ENCODE measurements at places on chromosomes 5 and 9.

DNA sequence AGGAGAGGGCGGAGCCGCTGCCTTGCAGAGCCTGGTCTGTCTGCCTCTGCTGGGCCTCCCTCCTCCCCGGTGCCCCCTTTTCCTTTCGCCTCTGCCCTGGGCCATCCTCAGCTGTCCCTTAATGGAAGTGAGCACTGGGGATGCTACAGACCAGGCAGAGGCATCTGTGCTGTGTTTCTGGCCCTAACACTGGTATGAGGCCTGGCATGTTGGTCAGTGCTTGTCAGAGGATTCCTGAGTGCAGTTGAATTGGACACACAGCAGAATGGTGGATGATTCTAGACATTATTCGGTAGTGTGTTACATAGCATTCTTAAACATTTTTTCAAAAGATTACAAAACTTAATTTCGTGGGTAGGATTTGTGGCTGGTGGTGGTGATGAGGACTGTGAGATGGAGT lies 88.6 kb downstream of the EHMT1 start:
- DNase-seq: no peak

GRCh38 chr9:8809741-8810140 lies 1010.2 kb upstream of the DMAC1 start:
- DNase-seq: no peak

DNA sequence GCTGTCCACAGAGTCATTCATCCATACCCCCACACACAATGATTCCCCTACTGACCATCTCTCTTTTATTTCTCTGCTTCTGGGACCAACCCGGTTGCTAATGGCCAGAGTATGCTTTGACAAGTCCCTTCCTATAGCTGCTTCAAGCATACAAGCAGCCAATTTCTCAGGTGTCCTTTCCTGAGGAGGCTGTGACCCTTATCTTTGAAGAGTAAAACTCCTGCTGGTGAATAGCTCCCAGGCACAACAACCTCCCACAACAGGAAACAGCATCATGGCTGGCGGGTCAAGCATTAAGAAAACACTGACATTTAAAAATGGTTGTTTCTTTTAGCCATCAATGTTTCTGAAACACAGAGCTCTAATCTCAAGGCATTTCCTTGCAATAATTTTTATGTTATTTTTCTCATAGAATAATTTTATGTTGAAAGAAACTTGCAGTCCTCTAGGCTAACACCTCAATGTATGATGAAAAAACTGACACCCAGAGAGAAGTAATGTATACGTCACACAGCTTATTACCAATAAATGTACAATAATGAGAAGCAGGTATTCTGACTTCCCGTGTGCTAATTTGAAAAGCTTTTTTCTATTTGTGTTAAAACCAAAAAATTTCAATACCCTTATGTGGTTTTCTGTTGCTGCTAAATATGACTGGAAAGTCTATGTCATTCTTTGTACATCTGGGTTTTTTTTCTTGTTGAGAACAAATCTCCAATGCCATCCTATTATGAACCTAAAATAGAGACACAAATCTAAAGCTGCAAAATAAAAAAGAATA lies 7.5 kb upstream of the PAM start:
- DNase-seq: no peak

- DNase-seq: peak; percentile 6
Measured at GRCh38 chr9:120713257-120714087, 798 bp downstream of the MEGF9 start.

DNA sequence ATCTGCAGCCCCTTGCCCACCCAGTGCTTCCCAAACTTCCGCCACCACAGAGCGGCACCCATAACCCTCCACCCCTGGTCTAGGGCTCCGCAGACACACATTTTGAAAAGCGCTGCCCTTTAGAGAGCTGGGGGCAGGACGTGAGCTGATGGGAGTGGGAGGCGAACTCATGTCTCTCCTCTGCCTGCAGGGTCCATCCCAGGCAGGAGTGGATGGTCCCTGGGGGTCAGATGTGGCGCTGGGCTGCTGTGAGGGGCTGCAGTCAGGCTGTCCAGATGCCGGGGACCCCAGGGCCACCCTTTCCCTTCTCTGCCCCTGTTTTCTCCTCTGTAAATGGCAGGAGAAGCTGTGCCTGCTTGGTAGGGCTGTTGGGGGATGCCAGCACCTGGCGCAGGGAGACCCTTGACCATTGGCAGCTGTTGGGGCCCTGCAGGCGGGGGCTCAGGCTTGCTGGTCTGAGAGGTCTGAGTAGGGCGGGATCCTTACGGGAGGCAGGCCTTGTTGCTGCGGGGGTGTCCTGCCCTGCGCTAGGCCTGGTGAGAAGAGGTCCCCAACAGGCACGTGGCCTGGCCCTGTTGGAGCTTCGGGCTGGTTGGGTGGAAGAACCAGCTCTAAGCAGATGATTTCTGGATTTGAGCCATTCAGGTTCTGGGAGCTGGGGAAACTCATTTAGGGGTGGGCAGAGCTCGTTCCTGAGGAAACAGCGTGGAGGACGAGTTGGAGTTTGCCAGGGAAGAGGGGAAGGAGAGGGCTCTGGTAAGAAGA lies 10.3 kb upstream of the RNU6ATAC start:
- no peak for DNase-seq

- DNase-seq: peak; percentile 34
Measured at GRCh38 chr5:35852084-35852734, 4.5 kb upstream of the IL7R start.

GRCh38 chr5:67222243-67223025 lies 25.8 kb upstream of the CD180 start:
- no peak for DNase-seq

GRCh38 chr9:11973011-11973410 lies 720.2 kb upstream of the TYRP1 start:
- no peak for DNase-seq

- no peak for DNase-seq
Measured at GRCh38 chr5:76165711-76166374, 82.7 kb downstream of the SV2C start.

GRCh38 chr9:131621551-131622358 lies 76.4 kb downstream of the PRRT1B start:
- no peak for DNase-seq

DNA sequence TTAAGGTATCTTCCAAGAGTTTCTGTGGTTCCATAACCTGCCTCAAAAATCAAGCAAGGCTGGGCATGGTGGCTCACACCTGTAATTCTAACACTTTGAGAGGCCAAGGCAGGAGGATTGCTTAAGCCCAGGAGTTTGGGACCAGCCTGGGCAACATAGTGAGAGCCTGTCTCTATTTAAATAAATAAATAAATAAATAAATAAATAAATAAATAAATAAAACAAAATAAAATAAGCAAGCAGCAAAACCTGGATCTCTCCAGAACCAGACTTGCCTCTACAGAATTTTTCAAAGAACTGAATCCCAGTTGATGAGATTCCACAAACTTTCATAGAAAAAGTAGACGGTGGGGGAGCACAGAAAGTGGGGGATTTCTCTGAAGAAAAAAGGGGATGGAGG lies 12.3 kb downstream of the SERINC5 start:
- DNase-seq: no peak

GRCh38 chr5:116273448-116274242 lies 188.8 kb downstream of the COMMD10 start:
- no peak for DNase-seq

DNA sequence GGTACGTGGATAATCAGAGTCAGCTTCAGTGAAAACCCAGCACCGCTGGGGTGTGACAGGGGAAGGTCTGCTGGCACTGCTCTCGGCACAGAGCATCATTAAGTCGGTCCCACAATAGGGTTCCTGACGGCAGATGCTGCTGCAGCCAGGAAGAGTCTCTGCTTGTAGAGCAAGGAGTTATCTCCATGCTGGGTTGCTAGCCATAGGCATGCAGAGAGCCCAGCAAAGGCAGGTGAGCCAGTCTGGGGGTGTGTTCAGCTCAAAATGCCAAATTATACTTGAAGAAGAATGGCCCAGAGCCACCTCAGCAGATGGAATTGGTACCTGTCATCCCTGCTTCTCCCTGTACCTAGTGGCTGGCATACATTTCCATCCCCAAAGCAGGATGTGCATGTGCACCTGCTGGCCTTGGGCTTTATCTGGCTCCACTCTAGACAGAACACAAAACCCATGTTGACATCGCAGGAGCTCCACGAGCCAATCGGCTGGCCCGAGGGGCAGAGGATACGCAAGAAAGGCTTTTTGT lies 100.8 kb downstream of the WDR41 start:
- no peak for DNase-seq

DNA sequence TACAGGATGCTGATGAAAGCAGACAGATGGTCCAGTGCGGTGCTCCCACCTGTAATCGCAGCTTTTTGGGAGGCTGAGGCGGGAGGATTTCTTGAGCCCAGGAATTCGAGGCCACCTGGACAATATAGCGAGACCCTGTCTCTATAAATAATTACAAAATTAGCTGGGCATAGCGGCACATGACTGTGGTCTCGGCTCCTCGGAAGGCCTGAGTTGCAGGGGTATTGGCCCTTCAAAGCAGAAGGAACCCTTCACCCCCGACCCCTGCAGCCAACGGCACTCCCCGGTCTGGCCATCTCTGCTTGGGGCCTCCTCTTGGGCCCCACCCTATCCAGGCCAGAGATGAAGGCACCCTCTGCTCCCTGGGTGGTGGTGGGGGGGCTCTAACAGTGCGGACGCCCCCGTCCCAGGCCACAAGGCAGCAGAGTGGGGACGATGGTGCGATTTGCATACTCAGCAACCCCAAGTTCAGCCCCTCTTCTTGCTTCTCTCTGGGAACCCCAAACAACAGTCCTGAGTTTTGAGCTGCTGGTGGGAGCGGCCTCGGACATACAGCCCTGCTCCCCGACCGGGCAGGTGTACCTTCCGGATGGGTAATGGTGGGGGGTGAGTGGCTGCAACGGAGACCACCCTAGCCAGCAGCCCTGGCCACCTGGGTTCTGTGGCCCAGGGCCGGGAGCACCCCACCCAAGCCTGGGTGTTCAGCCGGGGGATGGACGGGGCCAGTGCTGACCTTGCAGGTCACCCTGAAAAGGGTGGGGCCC lies 50.7 kb downstream of the NACC2 start:
- DNase-seq: no peak

DNA sequence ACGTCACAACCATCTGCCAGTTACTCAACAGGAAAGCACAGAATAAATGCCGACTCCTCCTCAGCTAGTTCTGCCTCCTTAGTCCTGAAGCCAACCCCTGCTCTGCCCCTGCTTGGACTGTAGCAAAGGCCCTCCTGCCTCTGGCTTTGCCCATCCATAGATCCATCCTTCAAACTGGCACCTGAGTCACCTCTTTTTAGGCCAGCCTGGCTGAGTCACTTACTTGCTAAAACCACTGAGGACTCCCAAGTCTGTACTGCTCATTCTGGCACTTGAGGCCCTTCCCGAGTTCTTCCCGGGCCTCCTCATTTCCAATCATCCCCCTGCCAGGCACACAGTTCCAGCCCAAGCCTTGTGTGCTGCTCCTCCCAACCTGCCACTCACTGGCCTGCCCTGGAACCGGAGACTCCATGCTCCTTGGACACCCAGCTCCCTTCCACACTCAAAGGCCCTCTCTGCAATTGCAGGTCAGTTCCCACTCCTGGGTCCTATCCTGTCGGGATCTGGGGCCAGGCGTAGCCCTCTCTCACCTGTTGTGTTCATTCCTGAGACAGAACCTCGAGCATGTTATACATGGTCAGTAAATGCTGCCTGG lies 220.1 kb downstream of the DAB2IP start:
- DNase-seq: no peak

DNA sequence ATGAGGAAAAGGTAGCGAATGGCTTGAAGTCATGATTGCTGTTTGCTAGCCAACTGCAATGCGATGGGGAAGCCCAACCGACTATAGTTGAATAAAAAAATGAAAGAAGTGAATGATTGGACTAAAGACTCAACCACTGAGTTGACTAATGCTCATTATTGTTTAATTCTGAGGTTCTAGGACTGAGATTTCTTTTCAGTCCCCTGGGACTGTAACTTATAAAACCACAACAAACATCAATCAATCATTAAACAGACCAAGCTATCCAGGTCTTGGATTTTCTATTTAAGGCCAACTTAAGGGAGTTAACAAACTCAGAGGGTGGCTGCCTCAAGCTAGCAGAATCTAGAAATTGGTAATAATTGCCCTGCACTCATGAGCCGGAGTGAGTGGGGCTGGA lies 154.2 kb downstream of the DOCK2 start:
- DNase-seq: no peak

DNA sequence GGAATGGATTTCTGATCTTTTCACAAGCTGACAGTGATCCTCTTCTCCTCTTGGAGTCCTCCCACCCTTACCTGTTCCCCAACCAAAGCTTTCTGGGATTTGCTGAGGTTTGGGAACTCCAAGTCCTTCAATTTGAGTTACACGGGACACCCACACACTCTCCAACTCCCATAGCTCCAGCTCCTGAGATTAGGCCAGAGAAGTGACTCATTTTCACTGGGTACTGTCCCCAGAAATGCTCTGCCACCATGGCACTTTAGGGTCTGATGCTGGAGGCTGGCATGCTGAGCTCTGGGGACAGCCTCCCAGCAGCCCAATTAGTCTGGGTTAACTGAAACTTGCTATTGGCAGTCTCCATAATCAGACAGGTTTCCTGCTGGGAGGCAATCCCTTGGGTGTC lies 14.0 kb upstream of the HRCT1 start:
- DNase-seq: no peak

- no peak for DNase-seq
Measured at GRCh38 chr5:135565266-135565665, 13.5 kb downstream of the CXCL14 start.

DNA sequence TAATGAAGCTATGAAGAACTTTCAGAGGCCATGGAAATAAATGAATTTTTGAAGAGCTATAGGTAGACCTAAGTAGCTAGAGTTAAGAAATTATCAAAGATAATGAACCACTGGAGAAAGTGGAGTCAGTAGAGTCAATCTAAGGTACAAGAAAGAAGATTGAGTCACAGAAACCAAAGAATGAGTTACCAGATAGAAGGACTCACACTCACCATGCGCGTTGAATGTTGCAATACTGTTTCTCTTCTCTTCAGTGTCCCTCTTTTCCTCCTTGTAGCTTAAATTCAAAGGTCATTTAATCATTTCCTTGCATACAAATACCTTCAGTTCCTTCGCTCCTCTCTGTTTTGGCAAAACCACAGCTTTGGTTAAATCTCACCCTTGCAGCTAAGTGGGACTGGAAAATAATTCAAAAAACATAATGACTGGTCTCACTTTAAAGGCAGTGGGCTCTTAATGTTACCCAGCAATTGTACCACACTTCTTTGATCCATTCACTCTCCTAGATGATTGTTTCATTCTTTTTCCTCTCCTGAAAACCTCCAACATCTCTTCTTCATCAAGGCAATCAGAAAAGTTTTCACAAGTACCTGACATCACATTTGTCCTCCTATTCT lies 58.3 kb downstream of the NIPBL start:
- no peak for DNase-seq

- DNase-seq: no peak
Measured at GRCh38 chr9:89178830-89179539, 367 bp upstream of the SHC3 start.

- DNase-seq: no peak
Measured at GRCh38 chr5:168934169-168934568, 355.0 kb upstream of the PANK3 start.

- DNase-seq: no peak
Measured at GRCh38 chr9:28134446-28134976, 561.2 kb upstream of the C9orf72 start.

Data from effector CD4-positive, alpha-beta T cell (primary cell).